ENCODE measurements at places on chromosomes 2 and 18.

- DNase-seq = no peak
- H3K36me3 ChIP-seq = peaks cover 23% of the 10 kb centered on the region
- H3K4me1 ChIP-seq = no peaks in the 10 kb centered on the region
- no peaks in the 10 kb centered on the region for H3K27me3 ChIP-seq
These were observed 140.1 kb downstream of the BABAM2 start for GRCh38 chr2:28030600-28030999.

DNA sequence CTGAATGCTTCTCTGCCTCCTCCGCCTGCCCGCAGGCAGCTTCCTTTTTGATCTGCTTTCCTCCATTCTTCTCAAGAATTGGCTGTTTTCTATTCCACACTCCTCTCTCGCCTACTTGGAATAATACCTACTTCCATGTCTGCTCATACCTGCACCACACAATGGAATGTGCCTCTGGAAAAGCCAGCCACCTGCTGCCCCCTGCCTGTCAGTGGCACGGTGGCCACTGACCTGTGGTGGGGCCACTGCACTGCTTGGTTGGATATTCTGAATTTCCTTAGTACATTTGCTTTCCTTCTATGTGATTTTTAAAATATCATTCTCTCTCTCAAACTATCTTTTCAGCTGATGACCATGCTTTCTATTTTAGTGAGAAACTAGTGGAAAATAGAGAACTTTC lies 406.9 kb downstream of the DCDC2C start:
- no peaks in the 10 kb centered on the region for H3K4me1 ChIP-seq
- no peak overlapping the region for H3K4me3 ChIP-seq
- H3K27me3 ChIP-seq = peaks cover 7% of the 10 kb centered on the region
- no peak overlapping the region for H3K27ac ChIP-seq

DNA sequence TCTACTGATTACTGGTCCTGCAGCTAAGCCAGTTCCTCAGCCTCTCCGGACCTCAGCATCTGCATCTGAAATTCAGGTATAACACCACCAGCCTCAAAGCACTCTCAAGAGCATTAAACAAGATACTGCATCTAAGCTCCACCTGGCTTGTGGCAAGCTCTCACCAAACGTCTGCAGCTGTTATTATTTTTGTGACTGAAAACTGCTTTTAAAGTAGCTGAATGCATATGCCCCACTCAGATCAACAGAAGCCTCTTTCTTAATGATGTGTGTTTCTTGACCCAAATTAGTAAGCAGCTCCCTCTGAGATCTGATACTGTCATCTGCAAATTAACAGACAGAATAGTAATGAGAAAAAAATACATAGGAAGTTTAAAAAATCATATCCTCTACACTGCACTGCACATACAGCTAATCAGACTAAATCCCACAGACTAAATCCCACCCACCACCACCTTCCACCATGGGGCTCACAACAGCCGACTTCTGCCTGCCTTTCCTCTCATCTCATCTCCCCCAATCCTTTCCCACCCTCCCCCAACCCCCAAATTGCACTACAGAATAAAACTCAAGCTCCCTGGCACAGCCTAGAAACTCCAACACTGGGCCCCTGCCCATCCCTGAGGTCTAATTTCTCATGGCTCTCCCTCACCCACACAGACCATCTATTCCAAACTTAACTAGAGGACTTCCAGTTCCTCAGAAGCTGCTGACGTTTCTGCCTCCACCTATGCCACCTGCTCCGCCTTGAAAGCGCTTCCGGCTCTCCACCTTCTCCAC lies 52.9 kb downstream of the TMEM163 start:
- H3K4me3 ChIP-seq = no peak overlapping the region
- DNase-seq = no peak
- H3K36me3 ChIP-seq = no peaks in the 10 kb centered on the region
- H3K27me3 ChIP-seq = peaks cover 13% of the 10 kb centered on the region

- no peaks in the 10 kb centered on the region for H3K27me3 ChIP-seq
- peaks cover 4% of the 10 kb centered on the region for H3K36me3 ChIP-seq
- H3K4me1 ChIP-seq = no peaks in the 10 kb centered on the region
- no peak for DNase-seq
- no peak overlapping the region for H3K27ac ChIP-seq
These were observed 110.7 kb upstream of the OTX1 start for GRCh38 chr2:62939735-62940491.

- no peak overlapping the region for H3K27ac ChIP-seq
- H3K4me1 ChIP-seq = peaks cover 36% of the 10 kb centered on the region
- no peaks in the 10 kb centered on the region for H3K27me3 ChIP-seq
- DNase-seq = no peak
These were observed 54.1 kb downstream of the TAF1B start for GRCh38 chr2:9897331-9897737.

- peaks cover 9% of the 10 kb centered on the region for H3K27me3 ChIP-seq
- no peak overlapping the region for H3K4me3 ChIP-seq
- no peaks in the 10 kb centered on the region for H3K36me3 ChIP-seq
- peaks cover 13% of the 10 kb centered on the region for H3K4me1 ChIP-seq
These were observed 56.8 kb upstream of the RASGRP3 start for GRCh38 chr2:33419581-33420200.

All from nephron progenitor cell (in vitro differentiated cells).